ENCODE measurements at places on chromosomes 2 and 18.

DNA sequence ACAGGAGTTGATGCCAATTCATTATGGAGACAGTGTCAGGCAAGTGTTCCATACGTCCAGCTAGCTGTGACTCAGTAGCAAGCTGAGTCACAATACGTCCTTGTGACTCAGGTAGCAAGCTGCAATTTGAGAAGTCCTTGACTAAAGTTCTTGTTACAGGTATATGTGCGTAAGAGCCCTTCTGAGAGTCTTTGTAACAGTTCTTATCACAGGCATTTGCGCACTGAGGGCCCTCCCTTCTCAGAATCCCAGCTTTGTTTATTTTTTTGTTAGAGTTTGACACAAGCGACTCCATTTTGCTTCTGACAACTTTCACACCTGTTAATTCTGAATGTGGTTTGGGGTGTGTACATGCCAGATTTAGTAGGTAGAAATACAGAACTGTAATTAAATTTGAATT is 20.1 kb upstream of the ACMSD start:
- no peak for DNase-seq

GRCh38 chr2:19123556-19123955 is 234.9 kb downstream of the OSR1 start:
- no peak for DNase-seq

DNA sequence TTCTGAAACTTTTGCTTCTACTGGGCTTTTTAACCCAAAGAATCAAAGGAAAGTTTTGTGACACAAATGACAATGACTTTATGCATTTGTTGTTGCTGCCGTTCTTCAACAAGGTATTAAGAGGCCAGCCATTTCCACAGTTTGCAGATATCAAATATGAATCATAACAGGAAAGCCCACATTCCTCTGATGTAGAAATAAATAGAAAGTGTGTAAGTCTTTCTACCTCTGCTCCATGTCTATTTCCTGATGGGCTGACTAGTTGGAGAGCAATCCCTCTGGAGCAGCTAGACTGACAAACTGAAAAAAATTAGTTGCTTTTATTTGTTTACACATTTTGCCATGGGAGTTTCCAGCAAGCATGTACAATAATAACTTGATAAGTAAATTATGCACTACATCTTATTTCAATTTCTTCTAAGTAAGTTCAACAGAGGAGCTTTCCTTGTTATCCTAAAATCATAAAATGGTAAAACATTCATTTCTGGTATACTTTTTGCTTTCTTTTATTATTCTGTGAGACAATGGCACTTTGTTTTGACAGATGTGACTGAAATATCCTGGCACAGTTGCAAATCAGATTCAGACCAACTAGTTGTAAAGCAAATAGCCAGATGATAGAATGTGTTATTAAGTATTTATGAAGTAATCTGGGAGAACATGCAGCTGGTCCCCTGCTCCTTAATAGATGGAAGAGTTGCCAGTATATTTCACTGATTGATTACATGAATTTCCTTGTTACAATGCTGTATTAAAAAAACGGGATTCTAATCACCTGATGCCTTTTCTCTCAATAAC is 266.7 kb downstream of the METTL4 start:
- DNase-seq, result peak; percentile 70

DNA sequence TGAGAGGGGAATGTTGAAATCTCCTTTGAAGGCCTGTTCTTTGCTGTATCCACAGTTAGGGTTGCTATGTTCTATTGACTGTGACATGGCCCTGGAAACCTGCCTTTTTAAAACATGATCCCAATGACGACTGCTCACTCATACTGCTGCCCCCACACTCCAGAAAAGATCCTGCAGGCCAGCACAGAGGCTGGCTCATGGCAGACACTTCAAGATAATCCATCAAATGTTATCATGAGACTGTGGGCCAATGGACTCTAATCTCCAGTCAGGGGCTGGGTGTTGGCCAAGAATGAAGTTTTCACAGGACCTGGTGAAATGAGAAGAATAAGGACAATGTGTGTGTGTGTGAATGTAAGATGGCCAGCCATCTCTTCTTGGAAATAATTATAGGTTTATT is 59.0 kb upstream of the THOC1 start:
- DNase-seq, result no peak

DNA sequence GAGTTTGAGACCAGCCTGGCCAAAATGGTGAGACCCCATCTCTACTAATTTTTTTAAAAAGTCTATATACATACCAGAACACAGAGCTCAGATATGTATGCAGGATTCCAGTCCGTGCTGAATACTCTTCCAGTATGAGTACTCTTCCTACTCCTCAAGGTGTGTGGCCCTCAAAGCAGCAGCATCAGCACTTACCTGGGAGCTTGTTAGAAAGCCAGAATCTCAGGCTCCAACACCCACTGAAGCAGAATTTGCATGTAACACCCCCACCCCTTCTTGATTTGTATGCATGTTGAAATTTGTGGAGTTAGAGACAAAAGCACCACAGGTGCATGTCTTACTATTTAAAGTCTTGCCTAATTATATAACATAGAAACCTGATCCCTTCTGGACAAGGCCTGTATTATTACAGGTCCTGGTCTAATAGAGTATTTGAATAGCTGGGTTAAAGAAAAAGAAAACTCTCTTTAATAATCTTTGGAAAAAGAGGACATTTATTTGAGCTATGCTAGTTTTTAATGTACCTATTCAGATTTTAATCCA is 50.3 kb upstream of the NFE2L2 start:
- no peak for DNase-seq

- no peak for DNase-seq
These were observed 1.7 kb downstream of the CYP1B1 start for GRCh38 chr2:38074058-38074763.
